Activated CD8-positive, alpha-beta memory T cell treated with anti-CD3 and anti-CD28 coated beads, Interleukin-2, amount 10 ng/mL, durations not matched to agents 7 days and 5 days (primary cell): ENCODE measurements at places on chromosomes 1 and 21.

- H3K27me3 ChIP-seq: no peaks in the 10 kb centered on the region
- H3K4me1 ChIP-seq: peaks cover 28% of the 10 kb centered on the region
- H3K4me3 ChIP-seq: no peak overlapping the region
- H3K27ac ChIP-seq: no peak overlapping the region
Measured at GRCh38 chr21:44304877-44305293, 5.0 kb downstream of the PFKL start.

DNA sequence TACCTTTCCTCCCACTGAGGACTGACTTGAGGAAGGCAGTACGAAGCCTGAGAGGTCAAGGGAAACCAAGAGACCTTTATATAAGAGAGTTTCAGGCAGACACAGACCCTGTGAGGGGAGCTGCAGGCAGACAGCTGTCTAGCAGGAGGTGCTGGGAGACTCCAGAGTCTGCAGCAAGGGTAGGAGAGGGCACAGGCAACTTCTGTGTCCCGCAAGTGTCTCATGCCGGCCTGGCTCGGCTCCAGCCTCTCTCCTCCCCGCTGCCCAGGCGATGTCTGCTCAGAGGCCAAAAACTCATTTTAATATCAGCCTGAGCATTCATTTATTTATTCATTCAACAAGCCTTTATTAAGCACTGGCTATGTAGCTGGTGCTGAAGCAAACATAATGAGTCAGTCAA, 83.0 kb downstream of the KIRREL1 start:
- H3K36me3 ChIP-seq: no peaks in the 10 kb centered on the region
- H3K4me1 ChIP-seq: no peaks in the 10 kb centered on the region
- no peak overlapping the region for H3K27ac ChIP-seq
- no peak for DNase-seq

DNA sequence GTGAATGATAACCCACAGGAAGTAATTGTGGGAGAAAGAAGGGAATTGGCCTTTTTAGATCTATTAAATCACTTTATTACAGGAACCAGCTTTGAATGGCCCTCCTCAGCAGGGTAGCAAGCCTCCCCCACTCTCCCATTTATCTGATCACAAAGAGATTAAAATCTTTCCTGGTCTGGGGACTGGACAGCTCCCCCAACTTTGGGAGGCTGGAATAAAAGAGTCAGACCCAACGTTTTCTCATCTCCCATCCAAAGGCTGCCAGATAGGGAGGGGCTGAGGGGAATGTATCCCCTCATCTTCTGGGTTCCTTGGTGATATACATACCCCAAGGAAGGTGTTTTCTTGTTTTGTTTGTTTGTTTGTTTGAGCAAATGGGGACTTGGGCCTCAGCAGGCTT, 2.4 kb downstream of the LIN28A start:
- no peak overlapping the region for H3K27ac ChIP-seq
- H3K4me1 ChIP-seq: peaks cover 19% of the 10 kb centered on the region
- DNase-seq: no peak
- no peak overlapping the region for H3K4me3 ChIP-seq
- no peaks in the 10 kb centered on the region for H3K36me3 ChIP-seq

DNA sequence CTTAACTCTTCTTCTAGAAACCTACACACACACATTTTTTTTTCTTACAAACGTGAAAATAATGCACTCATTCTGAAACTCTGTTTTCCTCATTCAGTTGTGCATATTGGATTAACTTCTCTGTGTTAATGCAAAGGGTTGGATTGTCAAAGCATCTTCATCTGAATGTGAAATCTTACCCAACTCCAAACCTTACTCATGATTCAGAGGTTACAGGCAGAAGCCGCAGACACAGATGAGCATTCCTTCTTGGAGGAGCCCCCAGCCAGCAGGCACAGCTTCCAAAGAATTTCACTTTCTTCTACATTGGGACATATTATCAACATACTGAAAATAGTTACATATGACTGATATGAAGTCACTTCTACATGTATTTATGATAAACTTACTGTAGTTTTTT, 15.7 kb downstream of the PATJ start:
- peaks cover 4% of the 10 kb centered on the region for H3K4me1 ChIP-seq
- H3K27ac ChIP-seq: no peak overlapping the region
- DNase-seq: no peak
- no peak overlapping the region for H3K4me3 ChIP-seq
- no peaks in the 10 kb centered on the region for H3K36me3 ChIP-seq

GRCh38 chr1:38153778-38154470, 107.3 kb upstream of the POU3F1 start:
- H3K27ac ChIP-seq: no peak overlapping the region
- no peak for DNase-seq
- peaks cover 21% of the 10 kb centered on the region for H3K27me3 ChIP-seq
- H3K36me3 ChIP-seq: no peaks in the 10 kb centered on the region
- H3K4me1 ChIP-seq: no peaks in the 10 kb centered on the region

GRCh38 chr1:177687544-177687943, 282.3 kb downstream of the SEC16B start:
- DNase-seq: no peak
- no peaks in the 10 kb centered on the region for H3K27me3 ChIP-seq
- no peak overlapping the region for H3K27ac ChIP-seq

DNA sequence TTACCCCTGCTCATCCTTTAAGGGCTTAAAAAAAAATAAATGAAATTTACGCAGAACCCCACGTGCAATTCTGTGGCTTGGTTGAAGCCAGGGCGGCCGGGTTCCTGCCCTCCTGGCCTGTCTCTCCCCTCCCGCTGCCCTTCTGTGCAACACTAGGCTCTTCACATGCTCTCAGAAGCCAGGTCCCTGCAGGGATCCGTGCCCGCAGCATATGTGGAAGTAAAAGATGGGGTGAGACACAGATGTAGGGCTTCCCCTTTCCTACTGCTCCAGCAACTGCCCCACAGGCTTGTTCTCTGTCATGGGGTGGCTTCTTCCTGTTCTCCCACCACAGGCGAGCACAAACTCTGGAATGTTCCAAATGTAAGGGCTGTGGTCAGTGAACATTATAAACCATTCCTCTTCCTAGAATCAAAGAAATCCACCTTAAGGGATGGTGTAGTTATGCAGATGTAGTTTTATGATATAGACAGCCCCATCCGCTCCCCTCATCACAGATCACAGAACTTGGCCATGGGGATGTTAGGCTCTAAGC, 535.4 kb downstream of the KIF26B start:
- H3K27me3 ChIP-seq: no peaks in the 10 kb centered on the region
- no peak overlapping the region for H3K27ac ChIP-seq
- no peak overlapping the region for H3K4me3 ChIP-seq
- H3K4me1 ChIP-seq: no peaks in the 10 kb centered on the region
- no peaks in the 10 kb centered on the region for H3K36me3 ChIP-seq

DNA sequence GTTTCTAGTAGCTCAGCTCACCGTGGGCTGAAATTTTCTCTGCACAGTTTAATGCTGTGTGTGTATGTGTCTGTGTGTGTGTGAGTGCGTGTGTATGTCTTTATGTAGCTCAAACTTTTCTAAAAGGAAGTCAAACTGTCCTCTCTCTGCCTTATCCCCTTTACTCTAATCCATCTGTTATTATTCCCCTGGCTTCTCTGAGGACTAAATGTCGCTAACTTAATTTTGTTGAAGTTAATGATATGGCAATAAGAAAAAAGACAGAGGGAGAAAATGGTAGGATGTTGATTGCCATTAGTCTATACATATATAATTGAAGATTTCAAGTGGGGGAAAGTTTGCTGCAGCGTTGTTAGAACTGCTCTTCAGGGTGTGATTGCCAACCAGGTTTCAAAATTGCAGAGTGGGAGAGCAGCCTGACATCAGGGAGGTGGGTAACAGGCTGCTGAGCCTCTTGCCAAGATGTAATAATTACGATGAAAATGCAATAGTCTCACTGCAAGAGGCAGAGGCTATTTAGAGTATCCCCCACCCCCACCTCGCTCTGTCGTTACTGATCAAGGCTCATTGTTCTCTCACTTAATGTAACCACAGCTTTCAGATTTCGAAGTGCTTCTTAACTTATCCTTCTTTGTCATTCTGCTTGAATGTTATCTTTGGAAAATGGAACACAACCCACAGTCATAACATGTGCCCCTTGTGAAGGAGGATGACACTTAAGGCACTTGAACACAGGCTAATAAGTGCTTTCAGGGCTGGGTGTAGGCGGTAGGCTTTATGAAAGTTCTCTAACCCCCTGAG, 559.0 kb upstream of the PLXNA2 start:
- no peak overlapping the region for H3K4me3 ChIP-seq
- no peak overlapping the region for H3K27ac ChIP-seq
- no peak for DNase-seq
- no peaks in the 10 kb centered on the region for H3K36me3 ChIP-seq

- H3K4me1 ChIP-seq: no peaks in the 10 kb centered on the region
- no peaks in the 10 kb centered on the region for H3K27me3 ChIP-seq
- no peak overlapping the region for H3K27ac ChIP-seq
- no peak for DNase-seq
Measured at GRCh38 chr21:40339050-40339449, 471.8 kb downstream of the PCP4 start.
